Adrenal gland (tissue), 19 donors: ENCODE measurements at places on chromosomes 2 and 18.

- no peaks in the 10 kb centered on the region for H3K27me3 ChIP-seq
- DNase-seq, result no peak
- no peaks in the 10 kb centered on the region for H3K4me1 ChIP-seq
- no peak overlapping the region for H3K4me3 ChIP-seq
- no peak overlapping the region for H3K27ac ChIP-seq
Observed at GRCh38 chr18:77815666-77816338, 566.2 kb downstream of the GALR1 start.

DNA sequence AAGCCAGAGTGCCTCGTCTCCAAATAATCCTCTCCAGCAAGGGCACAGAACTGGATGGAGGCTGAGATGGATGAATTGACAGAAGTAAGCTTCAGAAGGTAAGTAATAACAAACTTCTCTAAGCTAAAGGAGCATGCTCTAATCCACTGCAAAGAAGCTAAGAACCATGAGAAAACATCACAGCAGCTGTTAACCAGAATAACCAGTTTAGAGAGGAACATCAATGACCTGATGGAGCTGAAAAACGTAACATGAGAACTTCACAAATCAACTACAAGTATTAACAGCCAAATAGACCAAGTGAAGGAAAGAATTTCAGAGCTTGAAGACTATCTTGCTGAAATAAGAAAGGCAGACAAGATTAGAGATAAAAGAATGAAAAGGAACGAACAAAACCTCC is 32.3 kb downstream of the WDPCP start:
- no peak for DNase-seq
- no peaks in the 10 kb centered on the region for H3K36me3 ChIP-seq
- H3K4me3 ChIP-seq, result no peak overlapping the region
- no peaks in the 10 kb centered on the region for H3K27me3 ChIP-seq
- no peak overlapping the region for H3K27ac ChIP-seq

GRCh38 chr2:157267476-157267875 is 10.0 kb downstream of the GALNT5 start:
- no peaks in the 10 kb centered on the region for H3K27me3 ChIP-seq
- H3K36me3 ChIP-seq, result no peaks in the 10 kb centered on the region
- H3K4me3 ChIP-seq, result no peak overlapping the region
- no peak for DNase-seq

DNA sequence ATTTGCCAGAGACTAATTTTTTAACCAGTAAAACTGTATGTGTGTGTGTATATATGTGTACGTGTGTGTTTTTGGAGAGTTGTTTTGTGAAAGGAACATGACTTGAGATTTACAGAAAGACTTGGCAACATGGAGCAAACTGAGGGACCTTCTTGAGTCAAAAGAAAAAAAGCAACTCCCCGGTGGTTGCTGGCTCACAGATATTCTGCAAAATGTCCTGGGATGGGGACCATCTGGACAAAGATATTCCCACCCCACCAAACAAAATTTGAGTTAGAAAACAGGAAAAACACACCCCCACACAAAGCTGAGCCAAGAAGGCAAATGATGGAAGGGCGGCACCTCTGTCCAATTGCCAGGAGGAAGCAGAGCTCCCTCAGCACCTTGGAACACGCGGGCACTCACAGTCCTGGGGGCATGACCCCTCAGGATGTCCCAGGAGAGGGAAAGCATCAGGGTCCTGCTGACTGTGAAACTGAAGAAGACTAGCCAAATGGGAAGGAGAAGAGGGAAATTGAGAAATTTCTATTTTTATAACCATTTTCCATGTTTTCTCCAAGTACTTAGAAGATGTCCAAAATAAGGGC is 290.2 kb upstream of the ACVR2A start:
- no peak overlapping the region for H3K4me3 ChIP-seq
- no peak overlapping the region for H3K27ac ChIP-seq
- no peaks in the 10 kb centered on the region for H3K4me1 ChIP-seq
- DNase-seq, result no peak
- H3K27me3 ChIP-seq, result no peaks in the 10 kb centered on the region

GRCh38 chr2:161961061-161961460 is 113.0 kb downstream of the DPP4 start:
- no peak for DNase-seq
- H3K4me1 ChIP-seq, result no peaks in the 10 kb centered on the region
- H3K36me3 ChIP-seq, result no peaks in the 10 kb centered on the region

GRCh38 chr2:1499033-1499795 is 86.0 kb downstream of the TPO start:
- no peak overlapping the region for H3K4me3 ChIP-seq
- H3K27me3 ChIP-seq, result no peaks in the 10 kb centered on the region
- no peaks in the 10 kb centered on the region for H3K4me1 ChIP-seq
- no peak overlapping the region for H3K27ac ChIP-seq

DNA sequence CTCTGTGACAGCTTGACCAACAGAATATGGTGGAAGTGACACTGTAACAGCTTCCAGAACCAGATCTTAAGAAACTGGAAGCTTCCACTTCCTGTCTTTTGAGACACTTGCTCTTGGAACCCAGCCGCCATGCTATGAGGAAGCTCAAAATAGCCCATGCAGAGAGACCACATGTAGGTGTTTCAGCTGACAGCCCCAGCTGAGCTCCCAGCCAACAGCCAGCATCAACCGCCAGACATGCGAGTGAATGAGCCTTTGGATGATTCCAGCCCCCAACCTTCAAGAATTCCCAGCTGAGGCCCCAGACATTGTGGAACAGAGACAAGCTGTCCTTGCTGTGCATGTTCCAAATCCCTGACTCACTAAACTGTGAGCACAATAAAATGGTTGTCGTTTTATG is 27.9 kb downstream of the ACVR1 start:
- DNase-seq, result no peak
- peaks cover 7% of the 10 kb centered on the region for H3K4me1 ChIP-seq
- H3K36me3 ChIP-seq, result no peaks in the 10 kb centered on the region
- no peaks in the 10 kb centered on the region for H3K27me3 ChIP-seq
- no peak overlapping the region for H3K4me3 ChIP-seq
- no peak overlapping the region for H3K27ac ChIP-seq

DNA sequence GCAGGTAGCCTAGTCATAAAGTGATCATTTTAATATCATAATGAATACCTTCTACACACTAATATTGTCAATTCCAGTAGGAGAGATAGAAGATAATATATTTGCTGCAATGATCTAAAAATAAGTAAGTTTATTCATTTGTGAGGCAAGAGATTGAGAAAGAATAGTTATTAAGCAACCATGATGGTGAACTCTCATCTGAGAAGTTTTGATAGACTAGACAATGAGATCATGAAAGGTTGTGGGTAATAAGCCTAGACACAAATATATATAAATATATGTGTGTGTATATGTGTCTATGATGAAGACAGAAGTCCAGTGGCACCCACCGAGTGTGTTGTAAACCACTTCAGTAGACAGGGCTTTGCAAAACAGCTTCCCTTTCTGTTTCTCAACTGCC is 181.0 kb upstream of the CHST9 start:
- no peak overlapping the region for H3K27ac ChIP-seq
- no peak overlapping the region for H3K4me3 ChIP-seq
- no peaks in the 10 kb centered on the region for H3K4me1 ChIP-seq
- H3K36me3 ChIP-seq, result no peaks in the 10 kb centered on the region
- H3K27me3 ChIP-seq, result no peaks in the 10 kb centered on the region

DNA sequence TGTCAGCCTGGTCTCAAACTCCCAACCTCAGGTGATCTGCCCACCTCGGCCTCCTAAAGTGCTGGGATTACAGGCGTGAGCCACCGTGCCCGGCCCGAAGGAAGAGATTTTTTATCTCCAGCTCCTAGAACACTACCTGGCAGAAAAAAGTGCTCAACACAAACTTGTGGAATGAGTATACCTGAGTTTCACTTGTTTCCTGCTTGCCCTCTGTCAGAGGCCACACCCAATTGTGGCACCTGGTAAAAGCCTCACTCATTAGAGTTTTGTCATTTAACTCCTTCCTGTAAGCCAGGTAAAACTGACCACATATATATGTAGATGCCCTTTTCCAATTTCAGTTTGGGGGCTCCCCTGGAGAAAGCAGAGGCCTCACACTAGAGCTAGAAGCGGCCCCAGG is 42.2 kb upstream of the RTN4 start:
- H3K27me3 ChIP-seq, result no peaks in the 10 kb centered on the region
- no peaks in the 10 kb centered on the region for H3K36me3 ChIP-seq
- no peak overlapping the region for H3K4me3 ChIP-seq
- no peak for DNase-seq
- no peak overlapping the region for H3K27ac ChIP-seq

DNA sequence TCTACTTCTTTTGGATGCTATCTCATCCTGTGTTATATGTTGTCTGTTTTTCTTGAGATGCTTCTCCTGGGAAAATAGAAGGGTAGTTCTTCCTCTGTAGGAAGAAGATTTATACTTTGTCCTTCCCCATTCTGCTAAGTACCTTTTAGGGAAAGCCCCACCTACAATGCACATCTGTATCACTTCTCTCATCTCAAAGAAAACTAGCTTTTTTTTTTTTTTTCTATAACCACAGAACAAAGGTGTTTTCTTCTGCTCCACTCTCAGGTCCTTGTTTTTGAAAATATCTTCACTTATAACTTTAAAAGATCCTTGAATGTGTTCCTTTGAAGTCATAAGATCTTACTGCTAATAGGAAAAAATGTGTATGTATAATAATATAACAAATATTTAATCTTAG is 30.8 kb downstream of the CCDC150 start:
- no peak overlapping the region for H3K4me3 ChIP-seq
- no peak overlapping the region for H3K27ac ChIP-seq
- DNase-seq, result no peak
- H3K36me3 ChIP-seq, result no peaks in the 10 kb centered on the region
- H3K27me3 ChIP-seq, result no peaks in the 10 kb centered on the region

- no peaks in the 10 kb centered on the region for H3K27me3 ChIP-seq
- H3K4me1 ChIP-seq, result peaks cover 8% of the 10 kb centered on the region
- DNase-seq, result no peak
Observed at GRCh38 chr2:99445065-99445464, 44.8 kb downstream of the REV1 start.

DNA sequence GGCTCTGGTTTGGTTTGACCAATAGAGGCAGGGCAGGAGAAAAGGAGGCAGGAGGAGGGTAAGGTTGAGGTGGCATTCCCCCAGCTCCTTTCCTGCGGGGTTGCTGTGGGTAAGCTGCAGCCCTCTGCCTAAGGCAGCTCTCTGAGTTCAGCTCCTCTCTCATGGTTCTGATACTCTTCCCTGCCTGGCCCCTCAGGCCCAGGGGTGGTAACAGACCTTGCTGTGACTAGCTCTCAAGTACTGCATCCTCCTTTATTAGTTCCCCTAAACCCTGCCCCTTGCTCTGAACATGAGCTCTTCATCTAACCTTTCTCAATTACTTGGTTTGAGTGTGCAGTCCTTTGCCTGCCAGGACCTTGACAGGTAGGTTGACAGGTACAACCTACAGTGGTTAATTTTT is 205.5 kb downstream of the SLC4A3 start:
- H3K4me3 ChIP-seq, result no peak overlapping the region
- no peaks in the 10 kb centered on the region for H3K4me1 ChIP-seq
- no peak for DNase-seq
- H3K27me3 ChIP-seq, result no peaks in the 10 kb centered on the region
- H3K27ac ChIP-seq, result no peak overlapping the region
